Cerebellum (tissue), 4 donors: ENCODE measurements at places on chromosomes 6 and 20.

GRCh38 chr20:13913131-13913530 lies 77.3 kb downstream of the SEL1L2 start:
- no peak for DNase-seq

- no peak for DNase-seq
These were observed 63.9 kb upstream of the PIM1 start for GRCh38 chr6:37106051-37106363.

DNA sequence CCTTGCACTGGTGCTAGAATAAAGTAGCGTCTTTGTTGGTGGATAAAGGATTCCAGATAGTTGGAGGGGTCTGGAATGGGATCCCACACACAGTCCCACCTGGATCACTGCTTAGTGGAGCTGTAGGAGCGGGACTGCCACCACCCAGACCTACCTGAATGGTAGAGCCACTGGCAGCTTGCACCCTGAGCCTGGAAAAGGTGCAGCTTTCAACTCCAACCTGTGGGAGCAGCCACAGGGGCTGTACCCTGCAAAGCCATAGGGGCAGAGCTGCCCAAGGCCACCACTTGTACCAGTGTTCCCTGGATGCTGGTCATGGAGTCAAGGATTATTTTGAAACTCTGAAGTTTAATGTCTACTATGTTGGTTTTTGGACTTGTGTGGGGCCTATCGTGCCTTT lies 26.9 kb downstream of the VTA1 start:
- no peak for DNase-seq

DNA sequence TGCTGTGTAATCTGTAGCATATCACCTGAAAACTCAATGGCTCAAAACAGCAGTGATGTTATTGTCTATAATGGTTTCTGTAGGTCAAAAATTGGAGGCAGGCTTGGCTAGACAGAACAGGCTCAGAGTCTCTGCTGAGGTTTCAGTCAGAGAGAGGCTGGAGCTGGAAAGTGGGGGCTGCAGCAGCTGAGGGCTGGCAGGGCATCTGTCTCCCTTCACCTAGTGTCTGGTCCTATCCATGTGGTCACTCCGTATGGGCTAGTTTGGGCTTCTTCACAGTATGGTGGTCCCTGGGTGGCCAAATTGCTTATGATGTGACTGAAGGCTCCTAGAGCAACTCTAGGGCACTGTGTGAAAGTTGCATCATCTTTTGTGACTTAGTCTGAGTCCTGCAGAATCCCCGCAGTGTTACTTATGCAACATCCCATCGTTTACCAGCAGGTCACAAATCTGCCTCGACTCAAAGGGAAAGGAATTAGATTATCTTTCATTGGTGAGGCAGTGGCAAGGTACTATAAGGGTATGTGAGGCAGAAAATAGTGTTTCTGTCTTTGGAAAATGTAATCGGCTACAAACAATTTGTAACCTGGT lies 497.0 kb downstream of the EPHA7 start:
- no peak for DNase-seq

- no peak for DNase-seq
These were observed 22.6 kb downstream of the FERMT1 start for GRCh38 chr20:6100246-6100645.

- DNase-seq: no peak
These were observed 66.4 kb upstream of the PDE10A start for GRCh38 chr6:165729307-165729936.

DNA sequence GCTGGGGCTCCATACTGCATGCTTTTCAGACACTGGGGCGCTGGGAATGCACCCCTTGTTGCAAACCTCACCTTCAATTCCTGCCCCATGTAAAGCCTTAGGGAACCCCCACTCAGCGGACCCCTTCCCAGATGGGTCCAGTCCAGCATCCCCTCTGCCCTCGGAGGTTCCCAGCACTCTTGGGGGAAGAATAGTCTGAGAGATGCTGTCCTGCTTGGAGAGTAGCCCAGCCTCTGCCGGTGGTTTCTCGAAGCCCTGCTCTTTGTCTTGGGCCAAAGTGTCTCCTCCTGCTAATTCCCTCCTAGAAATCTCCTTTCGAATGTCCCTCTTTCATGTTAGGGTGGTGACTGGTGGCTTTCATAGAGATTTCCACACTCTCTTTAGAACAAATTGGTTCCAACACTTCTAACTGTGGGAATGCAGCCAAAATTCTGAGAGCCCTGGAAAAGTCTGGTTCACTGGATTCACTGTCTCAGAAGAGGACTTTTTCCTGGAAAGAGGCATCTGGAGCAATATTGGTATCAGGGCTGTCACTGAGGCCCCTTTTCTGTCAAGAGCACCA lies 24.9 kb upstream of the SULF2 start:
- DNase-seq: no peak
